Fibroblast of lung (primary cell): ENCODE measurements at places on chromosomes 13 and 19.

DNA sequence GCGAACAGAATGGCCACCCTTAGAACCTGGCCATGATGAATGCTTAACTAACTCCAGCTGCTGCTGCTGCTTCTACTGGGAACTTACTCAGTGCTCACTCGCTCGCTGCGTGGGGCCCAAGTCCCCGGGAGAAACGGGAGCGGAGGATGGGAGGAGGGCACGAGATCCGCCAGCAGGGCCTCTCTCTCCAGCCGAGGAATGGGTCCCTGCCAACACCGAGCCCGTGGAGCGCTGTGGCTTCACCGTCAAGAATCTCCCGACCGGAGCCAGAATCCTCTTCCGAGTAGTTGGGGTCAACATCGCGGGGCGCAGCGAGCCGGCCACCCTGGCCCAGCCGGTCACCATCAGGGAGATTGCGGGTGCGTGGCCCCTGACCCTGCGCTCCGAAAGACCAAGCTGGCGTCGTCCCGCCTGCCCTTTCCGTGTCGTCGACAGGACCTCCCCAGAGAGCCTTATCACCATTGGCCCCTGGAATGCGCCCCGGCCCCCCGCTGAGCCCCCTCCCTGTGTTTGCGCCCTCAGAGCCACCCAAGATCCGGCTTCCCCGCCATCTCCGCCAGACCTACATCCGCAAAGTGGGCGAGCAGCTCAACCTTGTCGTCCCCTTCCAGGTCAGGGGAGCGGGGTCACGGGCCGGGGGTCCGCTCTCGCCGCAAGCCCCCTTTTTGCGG, 17.8 kb upstream of the EMC10 start:
- peak; percentile 5 for DNase-seq

DNA sequence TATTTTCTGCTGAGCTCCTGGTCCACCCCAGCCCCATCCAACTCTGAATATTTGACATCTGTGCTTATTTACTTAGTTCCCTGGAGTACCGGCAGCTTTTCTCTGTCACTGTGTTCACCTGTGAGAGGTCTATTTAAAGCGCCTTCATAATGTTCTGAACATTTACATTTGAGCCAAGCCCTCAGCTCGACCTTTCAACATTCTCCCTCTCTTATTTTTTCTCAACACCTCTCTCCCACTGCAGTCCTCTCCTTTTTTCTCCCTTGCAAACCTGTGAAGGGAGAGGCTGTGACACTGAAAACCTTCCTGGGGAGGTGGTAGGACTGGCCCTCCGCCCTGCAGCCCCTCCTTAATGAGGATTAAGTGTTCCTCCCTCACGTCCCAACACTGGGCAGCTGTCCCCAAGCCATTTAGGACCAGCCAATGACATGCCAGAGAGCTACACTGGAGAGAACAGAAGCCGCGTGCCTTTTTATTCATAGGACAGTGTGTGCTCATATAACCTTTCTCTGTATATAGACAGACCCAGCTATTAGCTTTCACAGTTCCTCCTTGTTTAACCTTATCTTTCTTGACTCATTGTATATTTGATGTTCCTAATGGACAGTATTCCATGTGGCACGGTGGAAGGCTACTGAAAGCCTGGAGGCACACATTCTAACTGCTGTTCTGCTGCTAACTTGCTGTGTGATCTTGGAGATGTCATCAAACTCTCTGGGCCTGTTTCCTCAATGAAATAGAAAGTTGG, 134.8 kb downstream of the NUFIP1 start:
- DNase-seq = no peak

DNA sequence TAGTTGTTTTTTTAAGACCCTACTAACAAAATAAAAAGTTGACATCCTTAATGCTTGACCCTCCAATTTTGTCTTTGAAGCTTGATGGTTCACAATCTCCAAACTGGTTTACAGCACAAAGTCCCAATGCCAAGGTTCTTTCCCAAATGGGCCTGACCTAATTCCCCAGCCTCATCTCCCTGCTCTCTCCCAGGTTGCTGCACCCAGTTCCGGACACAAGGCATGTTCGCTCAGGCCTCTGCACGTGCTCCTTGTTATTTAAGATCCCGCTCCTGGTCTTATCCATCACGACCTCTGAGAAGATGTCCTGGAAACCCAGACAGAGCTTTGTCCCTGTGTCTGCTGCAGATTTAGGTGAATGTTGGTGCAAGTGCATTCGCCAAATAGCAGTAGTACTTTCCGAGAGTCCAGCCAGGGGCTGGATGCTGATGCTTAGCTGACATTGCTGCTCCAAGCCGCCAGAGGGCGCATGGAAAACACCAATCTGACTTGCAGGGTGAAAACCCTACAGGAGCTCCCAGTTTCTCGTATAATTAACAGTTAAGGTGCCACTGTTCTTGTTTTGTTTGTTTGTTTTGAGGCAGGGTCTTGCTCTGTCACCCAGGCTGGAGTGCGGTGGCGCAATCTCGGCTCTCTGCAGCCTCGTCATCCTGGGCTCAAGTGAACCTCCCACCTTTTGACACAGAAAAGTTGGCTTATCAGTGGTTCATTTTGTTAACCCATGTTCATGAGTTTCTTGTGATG, 18.5 kb downstream of the LYPD3 start:
- DNase-seq = peak; percentile 49

GRCh38 chr19:10145031-10145430, 25.3 kb upstream of the EIF3G start:
- no peak for DNase-seq

DNA sequence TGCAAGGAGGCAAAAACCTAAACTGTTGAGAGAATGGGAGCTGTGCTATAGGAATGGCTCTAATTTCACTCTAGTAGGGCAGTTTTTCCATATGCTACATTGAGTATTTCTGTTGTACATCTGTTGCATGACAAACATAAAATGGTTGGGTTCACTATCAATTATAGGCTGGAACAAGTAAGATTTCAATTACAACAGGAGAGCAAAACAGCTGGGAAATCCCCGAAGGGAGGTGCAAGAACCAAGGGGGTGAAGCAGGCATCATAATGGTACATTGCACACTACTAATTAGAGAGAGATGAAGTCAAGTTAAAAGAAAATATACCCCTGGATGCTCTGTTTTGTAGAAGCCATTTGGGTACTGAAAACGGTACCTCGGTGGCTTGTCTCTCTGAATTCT, 389.5 kb downstream of the PCDH9 start:
- no peak for DNase-seq

GRCh38 chr13:33129886-33130285, 113.7 kb downstream of the KL start:
- no peak for DNase-seq

DNA sequence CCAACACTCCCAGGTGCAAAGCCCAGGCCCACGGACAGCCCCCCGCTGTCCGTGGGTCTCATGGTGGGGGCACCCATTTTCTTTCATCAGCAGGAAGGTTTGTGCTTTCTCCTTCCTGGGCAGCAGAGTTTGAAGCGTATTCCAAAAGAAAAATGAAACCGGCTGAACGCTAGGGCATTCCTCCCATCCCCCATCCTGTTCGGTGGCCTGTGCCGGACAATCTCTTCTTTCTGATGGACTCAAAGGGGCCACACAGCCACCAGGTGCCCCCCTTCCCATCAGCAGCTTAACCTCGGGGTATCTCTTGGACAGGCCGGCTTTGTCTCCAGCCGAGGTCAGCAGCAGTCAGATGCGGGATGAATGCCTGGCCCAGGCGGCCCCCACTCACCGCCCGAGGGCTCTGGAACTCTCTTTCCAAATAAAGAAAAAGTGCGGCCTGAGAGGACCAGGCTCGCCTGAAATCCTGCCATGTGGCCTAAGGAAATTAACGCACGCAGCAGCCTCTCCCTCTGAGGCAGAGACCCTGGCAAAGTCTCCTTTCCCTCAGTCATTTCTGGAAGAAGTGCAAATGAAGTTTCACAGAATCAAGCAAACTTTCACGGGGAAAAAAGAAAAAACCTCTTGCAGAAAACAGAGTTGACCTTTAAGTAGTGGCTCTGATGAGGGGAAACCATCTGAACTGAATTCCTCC, 67.8 kb downstream of the RASA3 start:
- peak; percentile 35 for DNase-seq

GRCh38 chr13:19634256-19634740, 839 bp downstream of the MPHOSPH8 start:
- peak; percentile 54 for DNase-seq

DNA sequence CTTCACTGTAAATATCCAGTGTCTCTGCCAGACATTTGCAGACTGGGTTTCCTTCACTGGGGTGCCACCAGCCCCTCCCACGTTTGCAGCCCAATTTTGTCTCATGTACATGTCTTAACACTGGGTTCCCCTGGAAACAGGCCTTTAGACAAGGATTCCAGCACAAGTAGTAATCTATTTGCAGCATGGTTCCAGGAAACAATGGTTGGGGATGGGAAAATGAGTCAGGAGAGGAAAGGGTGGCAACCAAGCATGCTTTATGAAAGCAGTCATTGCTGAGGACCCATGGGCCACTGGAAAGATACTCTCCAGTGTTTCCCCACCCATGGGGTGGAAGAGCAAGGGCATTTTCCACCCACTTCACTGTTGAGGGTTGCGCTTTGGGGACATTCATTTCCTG, 53.6 kb upstream of the FARP1 start:
- DNase-seq = no peak

- peak; percentile 73 for DNase-seq
Observed at GRCh38 chr13:113616991-113617749, 32.6 kb downstream of the TFDP1 start.

DNA sequence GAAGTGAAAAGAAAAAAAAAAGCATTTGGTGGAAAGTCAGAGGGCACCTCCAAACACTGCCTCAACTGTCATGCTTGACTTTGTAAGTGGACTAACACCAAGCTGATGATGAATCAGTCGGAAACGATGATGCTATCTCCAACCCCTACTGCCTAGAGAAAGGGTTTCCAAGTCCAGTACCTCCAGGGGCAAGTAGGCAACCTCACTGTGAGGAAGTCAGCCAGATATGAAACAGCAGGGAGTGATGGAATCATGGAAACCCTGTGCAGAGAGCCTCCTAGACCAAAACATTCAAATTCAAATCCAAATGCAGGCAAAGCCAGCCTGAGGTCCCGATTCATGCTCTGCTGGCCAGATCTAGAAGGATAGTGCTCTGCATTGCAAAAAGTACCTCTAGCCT, 100.9 kb upstream of the SERP2 start:
- DNase-seq = peak; percentile 85

DNA sequence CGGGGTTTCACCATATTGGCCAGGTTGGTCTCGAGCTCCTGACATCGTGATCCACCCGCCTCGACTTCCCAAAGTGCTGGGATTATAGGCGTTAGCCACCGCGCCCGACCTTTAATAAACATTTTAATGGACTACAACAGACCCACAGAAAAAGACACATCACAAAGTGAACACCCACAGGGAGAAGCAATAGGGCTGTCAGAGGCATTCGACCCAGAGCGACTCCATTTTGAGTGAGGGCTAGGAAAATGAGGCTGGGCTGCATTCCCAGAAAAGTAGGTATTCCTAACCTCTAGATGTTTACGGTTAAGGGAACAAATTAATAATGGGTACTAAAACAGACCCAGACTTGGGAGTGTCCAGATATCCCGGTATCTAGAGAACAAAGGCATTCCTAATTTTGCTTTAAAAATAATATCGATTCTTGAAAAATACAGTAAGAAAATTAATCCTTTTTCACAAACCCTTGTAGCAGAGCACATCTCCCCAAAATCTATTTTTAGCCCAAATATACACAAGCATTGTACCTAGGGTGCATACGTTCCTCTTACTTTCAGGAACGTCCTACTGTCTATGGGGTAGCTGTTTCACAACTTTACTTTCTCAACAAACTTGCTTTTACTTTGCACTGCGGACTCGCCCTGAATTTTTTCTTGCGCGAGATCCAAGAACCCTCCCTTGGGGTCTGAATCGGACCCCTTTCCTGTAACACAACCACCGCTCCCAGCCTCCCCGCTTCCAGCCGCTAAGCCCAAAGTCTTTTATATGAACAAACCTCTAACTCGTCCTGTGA, 811 bp upstream of the ZNF8 start:
- no peak for DNase-seq

DNA sequence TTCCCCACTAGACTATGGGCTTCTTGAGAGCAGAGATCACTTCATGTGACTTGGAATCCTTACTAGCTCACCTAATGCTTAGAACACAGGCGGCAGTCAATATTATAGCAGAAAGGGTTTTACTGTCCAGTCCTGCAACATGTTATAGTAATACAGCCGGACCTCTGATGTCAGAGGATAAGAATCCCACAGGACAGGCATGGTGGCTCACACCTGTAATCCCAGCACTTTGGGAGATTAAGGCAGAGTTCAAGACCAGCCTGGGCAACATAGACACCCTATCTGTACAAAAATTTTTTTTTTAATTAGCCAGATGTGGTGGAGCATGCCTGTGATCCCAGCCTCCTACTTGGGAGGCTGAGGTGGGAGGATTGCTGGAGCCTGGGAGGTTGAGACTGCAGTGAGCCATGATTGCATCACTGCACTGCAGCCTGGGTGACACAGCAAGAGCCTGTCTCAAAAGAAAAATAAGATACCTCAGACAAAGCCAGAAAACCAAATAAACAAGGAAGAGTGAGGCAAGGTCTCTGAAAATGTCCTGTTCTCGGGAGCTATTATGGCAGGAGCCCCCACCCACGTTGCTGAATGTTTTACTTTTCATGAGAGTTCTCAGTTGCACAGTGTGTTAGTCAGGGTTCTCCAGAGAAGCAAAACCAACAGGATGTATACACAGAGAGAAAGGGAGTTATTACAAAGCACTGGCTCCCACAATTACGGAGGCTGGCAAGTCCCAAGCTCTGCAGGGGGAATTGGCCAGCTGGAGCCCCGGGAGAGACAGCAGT, 100.8 kb downstream of the UBL3 start:
- peak; percentile 62 for DNase-seq

DNA sequence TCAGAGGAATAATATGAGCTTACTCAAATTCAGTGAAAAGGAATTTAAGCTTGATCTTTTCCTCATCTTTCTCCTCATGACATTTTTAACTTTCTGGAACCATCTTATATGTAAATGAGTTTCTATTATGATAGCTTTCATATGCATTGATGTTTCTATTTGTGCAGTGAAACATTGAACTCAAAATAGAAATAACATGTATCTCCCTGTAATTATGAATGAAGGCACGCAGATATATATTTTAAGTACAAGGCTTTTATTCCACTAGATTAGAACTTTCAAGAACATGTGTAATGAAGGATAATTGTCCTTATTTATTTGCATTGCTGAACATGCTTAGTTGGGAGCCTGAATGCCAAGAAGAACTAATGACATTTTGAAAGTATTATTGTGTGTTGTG, 1391.7 kb upstream of the MIR17HG start:
- no peak for DNase-seq

- no peak for DNase-seq
Observed at GRCh38 chr13:53237696-53238095, 209.1 kb downstream of the OLFM4 start.

GRCh38 chr13:21538753-21539152, 65.2 kb downstream of the MICU2 start:
- no peak for DNase-seq

GRCh38 chr19:3625996-3626472, 556 bp downstream of the CACTIN start:
- DNase-seq = peak; percentile 18

- no peak for DNase-seq
Observed at GRCh38 chr13:35162420-35162819, 220.3 kb downstream of the NBEA start.

- no peak for DNase-seq
Observed at GRCh38 chr19:46830864-46831263, 19.8 kb downstream of the AP2S1 start.
